ENCODE measurements at places on chromosomes 11 and 22.

- no peak for DNase-seq
Measured at GRCh38 chr11:104078245-104078644, 41.8 kb downstream of the DDI1 start.

DNA sequence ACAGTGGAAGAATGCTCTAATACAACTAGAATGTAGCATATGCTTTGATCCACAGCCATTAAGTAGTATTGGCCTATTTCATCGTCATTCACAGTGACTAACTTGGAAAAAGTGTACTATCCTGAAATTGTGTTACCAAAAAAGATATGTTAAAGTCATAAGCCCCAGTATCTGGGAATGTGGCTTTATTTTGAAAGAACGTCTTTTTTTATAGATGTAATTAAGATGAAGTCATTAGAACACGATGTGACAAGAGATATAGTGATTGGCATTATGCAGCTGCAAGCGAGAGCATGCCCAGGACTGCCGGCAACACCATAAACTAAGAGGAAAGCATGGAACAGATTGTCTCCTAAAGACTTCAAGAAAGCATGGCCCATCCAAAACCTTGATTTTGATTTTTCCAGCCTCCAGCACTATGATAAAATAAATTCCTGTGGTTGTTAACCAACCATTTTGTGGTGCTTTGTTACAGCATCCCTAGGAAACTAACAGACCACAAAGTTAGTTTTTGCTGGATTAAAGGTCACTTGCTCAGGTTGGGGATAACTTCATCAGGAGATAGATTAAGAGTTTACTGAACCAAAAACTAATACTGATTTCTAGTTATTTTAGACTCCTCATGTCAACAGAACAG, 870.6 kb upstream of the LRRC4C start:
- peak; percentile 64 for DNase-seq

GRCh38 chr11:4375431-4376140, 7.4 kb upstream of the OR52B4 start:
- no peak for DNase-seq

GRCh38 chr22:31451709-31452571, 37.7 kb downstream of the EIF4ENIF1 start:
- peak; percentile 39 for DNase-seq

DNA sequence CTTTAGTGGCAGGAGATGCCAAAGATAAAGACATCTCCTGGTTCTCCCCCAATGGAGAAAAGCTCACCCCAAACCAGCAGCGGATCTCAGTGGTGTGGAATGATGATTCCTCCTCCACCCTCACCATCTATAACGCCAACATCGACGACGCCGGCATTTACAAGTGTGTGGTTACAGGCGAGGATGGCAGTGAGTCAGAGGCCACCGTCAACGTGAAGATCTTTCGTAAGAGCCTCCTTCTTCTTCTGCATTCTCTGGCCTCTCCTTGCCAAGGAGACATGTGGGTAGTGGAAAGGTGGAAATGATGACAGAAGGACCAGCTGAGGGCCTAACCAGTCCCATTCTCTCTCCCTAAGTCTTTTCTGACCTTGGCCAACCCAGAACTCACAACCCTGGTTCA, 110.1 kb upstream of the TTC12 start:
- no peak for DNase-seq

GRCh38 chr11:128725630-128726319, 31.9 kb downstream of the FLI1 start:
- peak; percentile 27 for DNase-seq

GRCh38 chr11:74070723-74071492, 62.0 kb upstream of the UCP3 start:
- DNase-seq: no peak

GRCh38 chr11:72229925-72230763, 5.6 kb downstream of the INPPL1 start:
- no peak for DNase-seq

GRCh38 chr11:109027851-109028250, 363.0 kb downstream of the DDX10 start:
- no peak for DNase-seq

GRCh38 chr22:48829908-48830307, 997.8 kb downstream of the BRD1 start:
- no peak for DNase-seq

DNA sequence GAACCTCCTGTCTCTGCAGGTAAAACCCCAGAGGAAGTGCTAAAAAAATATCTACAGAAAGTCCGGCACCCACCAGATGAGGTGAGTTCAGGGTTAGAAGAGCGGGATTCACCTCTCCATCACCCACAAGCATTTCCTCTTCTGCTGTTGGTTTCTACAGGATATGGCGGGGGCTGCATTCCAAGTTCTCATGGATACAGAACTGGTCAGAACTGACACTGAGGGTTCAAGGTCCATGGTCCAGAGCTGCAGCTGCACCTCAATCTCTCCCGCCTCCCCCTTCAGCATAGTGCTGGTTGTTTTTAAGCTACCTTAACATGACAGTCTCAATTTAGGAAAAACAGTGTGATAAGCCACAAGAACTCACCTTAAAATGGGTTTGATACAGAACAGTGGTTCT, 19.2 kb downstream of the DTX4 start:
- DNase-seq: no peak

GRCh38 chr22:24695060-24695459, 79.5 kb downstream of the PIWIL3 start:
- DNase-seq: no peak

GRCh38 chr11:87263979-87264378, 226.2 kb downstream of the TMEM135 start:
- DNase-seq: no peak

DNA sequence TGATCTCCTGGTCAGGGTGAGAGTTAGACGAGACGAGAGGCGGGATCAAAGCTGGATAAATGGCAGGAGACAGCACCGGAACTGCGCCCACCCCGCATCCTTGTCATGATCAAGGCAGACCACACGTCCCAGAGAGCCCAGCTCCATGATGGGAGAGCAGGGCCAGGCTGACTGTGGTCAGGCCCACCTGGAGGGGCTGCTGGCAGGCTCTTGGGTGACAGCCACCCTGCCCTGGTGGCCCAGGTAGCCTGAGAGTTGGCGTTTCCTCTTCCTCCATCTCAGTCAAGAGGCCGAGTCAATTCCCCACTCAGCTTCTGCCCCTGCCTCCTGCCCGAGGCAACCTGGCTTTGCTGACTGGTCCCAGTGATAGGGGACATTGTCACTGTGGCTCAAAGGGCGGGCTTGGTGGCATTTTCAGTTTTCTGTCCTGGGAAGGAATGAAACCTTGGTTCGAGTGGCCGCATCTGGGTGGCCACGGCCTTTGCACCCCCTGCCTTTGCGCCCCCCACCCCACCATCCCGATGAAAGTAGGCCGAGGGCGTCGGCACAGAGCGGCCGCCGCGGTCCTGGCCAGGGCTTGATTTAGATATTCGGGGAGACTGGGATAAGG, 60.8 kb upstream of the PPARA start:
- no peak for DNase-seq

- no peak for DNase-seq
Measured at GRCh38 chr11:9089636-9090035, 1.8 kb downstream of the SCUBE2 start.

- no peak for DNase-seq
Measured at GRCh38 chr22:28899199-28899853, 16.0 kb downstream of the ZNRF3 start.

- no peak for DNase-seq
Measured at GRCh38 chr11:31902706-31903105, 91.6 kb upstream of the PAX6 start.

DNA sequence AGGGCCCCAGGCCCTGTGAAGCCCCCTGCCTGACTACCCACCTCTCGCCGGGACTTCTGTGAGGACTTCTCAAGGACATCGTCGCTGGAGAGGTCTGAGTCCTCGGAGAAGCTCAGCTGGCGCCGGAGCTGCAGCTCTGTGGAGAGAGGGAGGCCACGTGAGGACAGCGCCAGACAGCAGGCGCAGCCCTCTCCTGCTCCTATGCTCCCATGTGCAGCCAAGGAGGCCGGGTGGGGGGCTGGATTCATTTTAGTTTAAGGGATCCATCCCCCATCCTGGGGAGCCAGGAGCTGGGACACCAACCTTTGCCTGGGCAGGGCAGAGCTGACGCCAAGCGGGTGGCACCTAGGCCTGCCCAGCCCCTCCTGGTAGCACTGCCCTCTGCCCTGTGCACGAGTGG, 42.4 kb upstream of the BID start:
- no peak for DNase-seq

- DNase-seq: no peak
Measured at GRCh38 chr22:24247011-24247507, 2.2 kb upstream of the GGT5 start.

GRCh38 chr11:124791626-124792341, 8.4 kb downstream of the MSANTD2 start:
- DNase-seq: no peak

- no peak for DNase-seq
Measured at GRCh38 chr11:19253817-19254216, 13.1 kb upstream of the E2F8 start.

DNA sequence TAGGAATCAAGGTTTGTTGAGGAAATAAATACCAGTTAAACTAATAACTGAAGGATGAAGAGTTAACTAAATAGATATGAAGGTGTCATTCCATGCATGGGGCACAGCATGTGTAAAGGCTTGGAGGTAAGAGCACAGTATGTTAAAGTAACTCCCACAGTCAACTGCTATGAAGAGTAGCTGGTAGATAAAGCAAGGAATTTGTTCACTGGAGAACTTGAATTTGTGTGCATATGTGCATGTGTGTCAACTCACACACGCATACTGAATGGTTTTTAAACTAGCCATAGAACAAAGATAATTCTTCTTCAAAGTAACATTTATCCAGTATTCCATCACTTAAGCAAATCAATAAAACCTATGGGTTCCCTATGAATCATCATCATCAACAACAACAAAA, 135.9 kb downstream of the FAM76B start:
- no peak for DNase-seq

GRCh38 chr11:23103416-23103815, 243.1 kb upstream of the CCDC179 start:
- peak; percentile 75 for DNase-seq

DNA sequence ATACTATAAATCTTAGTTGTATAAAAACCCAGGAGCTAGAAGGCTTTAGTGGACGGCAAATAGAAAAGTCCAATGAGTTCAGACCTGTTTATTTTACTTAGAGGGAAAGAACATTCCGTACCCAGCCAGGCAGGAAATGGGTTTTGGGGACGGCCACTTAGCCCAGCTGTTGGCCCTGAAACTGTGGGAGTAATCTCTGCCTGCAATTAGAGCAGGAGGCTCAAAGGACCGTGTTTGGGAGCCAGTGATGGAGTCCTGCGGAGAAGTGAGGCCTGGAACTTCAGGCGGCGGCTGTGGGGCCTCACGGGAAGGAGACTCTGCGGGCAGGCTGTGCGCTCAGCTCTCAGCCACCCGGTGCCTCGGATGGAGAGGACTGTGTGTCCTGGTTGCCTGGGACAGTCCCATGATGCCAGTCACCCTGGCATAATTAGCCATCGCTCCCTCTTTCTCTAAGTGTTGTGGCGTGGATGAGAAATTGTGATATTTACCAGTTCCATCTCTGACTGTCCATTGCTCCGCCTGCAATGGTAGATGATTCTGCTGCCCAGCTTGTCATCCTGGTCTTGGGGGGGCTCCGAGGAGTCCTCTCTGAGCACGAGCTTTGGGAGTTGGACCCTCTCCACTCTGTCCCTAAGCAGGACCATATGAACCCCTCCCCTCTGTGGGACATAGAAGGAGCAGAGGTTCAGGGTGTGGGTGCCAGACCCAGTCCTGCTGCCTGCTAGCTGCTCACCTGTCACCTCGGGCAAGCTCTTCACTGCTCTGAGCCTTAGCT, 530.3 kb downstream of the TBC1D22A start:
- DNase-seq: no peak

GRCh38 chr11:110509472-110509871, 79.7 kb downstream of the FDX1 start:
- DNase-seq: no peak

DNA sequence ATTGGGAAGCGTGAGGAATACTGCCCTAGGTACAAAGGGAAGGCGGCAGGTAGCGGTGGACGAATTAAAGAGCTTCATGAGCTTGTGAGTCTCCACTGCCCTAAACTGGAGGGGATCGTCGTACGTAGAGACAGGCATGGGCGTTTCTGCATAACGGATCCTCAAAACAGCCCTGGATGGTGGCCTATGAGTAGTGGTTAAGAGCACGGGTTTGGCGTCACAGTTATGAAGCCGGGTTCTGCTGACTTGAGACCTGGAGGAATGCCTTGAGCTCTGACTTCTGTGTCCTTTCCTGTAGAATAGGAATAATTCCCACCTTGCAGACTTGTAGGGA, 335 bp downstream of the TMEM138 start:
- peak; percentile 21 for DNase-seq

GRCh38 chr22:44454113-44454769, 43.8 kb downstream of the RTL6 start:
- no peak for DNase-seq

DNA sequence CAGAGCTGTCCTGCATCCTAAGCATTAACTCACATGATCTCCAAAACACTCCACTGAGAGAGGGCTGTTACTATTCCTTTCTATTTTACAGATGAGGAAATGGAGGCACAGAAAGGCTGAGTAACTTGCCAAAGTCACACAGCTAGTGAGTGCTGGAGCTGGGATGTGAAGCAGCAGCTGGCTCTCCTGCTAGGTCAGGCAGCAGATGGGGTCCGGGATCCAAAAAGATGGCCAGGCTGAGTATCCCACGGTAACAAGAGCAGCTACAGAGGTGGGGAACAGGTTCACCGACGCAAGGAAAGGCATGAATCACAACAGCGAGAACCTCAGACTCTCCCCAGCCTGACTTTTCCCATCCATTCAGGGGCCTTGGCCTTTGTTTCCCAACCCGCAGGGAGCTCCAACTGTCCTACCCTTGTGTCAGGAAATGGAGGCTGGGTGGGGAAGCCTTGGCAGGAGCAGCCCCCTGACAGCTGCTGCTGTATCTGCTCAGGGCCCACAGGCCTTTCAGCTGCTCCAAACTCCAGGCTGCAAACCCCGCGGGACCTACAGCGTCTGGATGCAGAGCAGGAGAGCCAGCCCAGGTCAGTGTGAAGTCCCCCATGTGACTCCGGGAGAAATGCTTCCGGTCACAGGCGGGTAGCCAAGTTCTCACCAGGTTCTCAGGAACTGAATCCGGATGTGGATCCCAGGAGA, 29.5 kb downstream of the DKK3 start:
- peak; percentile 74 for DNase-seq

DNA sequence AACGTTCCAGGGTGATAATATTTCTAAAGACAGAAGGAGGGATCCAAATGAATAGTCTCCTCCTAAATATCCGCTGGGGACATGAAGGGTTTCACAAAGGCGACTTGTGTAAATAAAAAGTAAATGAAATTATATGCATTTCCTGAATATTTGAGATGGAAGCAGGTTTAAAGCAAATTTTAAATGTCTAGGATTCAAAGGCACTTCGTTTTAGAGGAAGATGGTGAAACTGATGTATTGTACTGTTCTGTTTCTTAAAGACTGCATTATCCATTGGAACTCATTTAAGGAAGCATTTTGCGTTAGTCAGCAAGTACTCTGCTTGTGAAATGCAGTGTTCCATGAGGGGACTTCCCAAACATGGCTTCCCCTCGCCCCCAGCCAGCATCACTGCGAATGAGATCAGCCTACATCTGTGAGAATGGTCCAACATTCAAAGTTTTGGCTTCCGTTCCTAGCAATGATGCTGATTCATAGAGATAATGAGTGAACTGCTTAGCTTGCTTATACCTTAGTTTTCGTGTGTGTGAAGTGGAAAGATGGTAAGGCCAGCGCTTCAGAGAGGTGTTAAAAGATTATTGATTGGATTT, 1.5 kb downstream of the RAB39A start:
- no peak for DNase-seq

GRCh38 chr11:131324921-131325570, 45.4 kb upstream of the NTM start:
- DNase-seq: no peak

GRCh38 chr11:91163619-91164451, 941.0 kb upstream of the CHORDC1 start:
- DNase-seq: peak; percentile 97

Data from fibroblast of upper back skin (primary cell).